ENCODE measurements at places on chromosomes 13 and 19.

DNA sequence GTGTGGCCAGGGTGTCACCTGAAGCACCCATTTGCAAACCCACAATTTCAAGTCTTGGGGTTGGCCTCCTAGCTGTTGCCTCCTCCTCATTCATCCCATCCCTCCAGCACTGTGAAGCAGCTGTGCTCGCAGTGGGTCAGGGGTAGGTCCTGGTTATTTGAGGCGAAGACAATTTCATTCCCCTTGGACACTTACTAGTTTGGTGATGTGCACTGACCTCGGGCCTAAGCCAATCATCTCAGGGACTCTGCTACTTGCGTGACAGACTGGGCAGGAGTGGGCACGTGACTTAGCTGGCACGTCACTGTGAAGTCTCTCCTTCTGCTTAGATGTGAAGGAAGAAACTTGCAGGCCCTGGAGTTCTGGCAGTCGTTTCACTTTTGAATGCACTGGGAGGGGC is 3.5 kb upstream of the ATP11A start:
- no peak for DNase-seq

DNA sequence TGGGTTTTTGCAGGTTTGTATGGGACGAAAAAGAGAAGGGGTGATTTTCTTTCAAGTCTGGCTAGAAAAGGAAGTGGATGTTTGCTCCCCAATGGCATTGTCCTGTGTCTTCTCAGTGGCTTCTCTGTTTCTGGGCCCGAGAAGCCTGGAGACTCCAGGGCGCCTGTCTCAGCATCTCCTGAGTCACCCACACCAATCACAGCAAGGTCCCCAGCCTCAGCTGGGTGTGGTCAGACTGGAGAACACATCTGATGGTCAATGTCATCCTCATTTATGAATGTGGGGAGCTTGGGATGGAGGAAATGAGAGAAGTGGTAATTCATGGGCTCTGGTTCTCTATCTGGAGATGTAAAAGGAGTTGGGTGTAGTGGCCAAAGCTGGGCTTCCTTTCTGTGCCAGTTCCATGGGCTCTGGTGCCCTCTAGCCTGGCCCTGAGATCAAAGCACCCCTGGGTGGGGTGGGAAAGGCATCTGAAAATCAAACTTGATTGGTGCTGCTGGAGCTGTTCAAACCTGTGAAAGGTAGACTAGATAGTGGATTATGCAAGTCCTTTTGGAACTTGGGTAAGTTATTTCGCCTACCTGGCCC is 13.4 kb downstream of the RASL11A start:
- DNase-seq = no peak

DNA sequence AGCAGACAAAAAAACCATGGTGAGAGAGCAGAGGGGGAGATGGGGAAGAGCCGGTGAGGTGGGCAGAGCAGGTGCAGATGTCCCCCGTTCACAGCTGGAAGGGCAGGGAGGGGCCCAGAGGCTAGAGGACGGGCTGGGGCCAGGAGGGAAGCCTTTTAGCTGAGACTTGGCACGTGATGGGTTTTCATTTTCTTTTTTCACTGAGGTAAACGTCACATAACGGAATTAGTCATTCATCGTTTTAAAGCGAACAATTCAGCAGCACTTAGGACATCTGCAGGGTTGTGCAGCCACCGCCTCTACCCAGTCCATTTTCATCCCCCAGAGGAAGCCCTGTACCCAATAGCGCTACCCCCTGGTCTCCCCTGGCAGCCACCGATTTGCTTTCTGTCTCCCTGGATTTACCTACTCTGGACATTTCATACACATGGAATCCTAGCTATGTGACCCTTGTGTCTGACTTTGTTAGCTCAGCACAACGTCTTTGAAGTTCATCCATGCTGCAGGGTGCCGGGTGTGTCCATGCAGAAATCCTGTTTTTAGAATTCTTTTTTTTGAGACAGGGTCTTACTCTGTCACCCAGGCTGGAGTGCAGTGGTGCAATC is 16.0 kb upstream of the EMC10 start:
- DNase-seq = no peak

GRCh38 chr19:6249296-6249695 is 30.5 kb downstream of the MLLT1 start:
- no peak for DNase-seq

- DNase-seq = no peak
These were observed 9.5 kb downstream of the B3GLCT start for GRCh38 chr13:31209172-31209840.

GRCh38 chr19:46451352-46451751 is 20.0 kb downstream of the PNMA8A start:
- DNase-seq = no peak

- DNase-seq = no peak
These were observed 635.4 kb upstream of the ARGLU1 start for GRCh38 chr13:107203146-107203847.

- no peak for DNase-seq
These were observed 216.5 kb upstream of the SOX1 start for GRCh38 chr13:111850458-111850857.

DNA sequence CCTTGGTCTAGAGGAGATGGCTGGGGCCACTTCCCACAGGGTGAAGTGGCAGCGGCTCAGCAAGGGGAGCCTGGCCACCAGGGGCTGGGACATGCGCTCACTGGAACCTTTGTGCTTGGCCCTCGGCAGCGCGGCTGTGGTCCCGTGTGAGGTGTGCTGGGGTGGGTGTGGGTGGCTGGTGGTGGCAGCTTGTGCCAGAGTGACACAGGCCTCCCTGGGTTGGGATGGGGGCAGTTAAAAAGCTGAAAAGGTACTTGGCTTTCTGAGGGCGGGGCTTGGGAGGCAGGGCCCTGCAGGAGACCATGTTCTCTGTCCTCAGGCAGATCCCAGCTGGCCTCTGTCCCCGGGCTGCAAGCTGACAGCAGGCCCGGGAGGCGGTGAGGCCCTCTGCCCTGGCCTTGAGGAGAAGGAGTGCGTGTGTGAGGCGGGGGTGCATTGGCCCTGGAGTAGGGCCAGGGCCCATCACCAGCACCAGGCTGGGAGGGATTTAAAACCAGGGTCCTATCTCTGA is 17.3 kb downstream of the MPND start:
- no peak for DNase-seq

DNA sequence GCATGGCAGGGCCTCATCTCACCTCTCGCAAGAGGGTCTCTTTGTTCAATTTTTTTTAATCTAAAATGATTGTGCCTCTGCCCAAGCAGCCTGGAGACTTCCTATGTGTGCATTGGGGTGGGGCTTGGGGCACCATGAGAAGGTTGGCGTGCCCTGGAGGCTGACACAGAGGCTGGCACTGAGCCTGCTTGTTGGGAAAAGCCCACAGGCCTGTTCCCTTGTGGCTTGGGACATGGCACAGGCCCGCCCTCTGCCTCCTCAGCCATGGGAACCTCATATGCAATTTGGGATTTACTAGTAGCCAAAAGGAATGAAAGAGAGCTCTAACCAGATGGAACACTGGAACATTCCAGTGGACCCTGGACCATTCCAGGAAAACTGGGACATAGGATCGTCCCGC is 8.0 kb downstream of the FXYD3 start:
- DNase-seq = no peak

DNA sequence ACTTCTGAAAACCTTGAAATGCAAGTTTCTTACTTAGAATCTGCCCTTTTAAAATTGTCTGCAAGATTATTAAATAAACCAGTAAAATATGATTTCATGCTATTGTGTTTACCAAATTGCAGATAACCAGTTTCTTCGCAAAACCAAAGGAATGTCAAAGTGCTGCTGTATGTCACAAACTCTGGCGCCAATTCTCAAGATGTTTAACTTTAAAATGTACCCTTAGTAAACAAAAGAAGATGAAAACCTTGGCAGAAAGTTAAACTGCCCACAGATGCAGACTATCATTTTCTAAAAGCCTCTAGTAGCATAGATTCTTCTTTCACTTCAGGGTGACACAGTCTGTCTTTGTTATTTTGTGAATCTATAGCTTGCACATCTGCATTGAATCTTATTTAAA is 189.2 kb downstream of the SLITRK6 start:
- no peak for DNase-seq
